ENCODE measurements at places on chromosomes 3 and 15.

- DNase-seq: peak; percentile 34
Observed at GRCh38 chr15:82021992-82022391, 23.8 kb downstream of the MEX3B start.

- DNase-seq: no peak
Observed at GRCh38 chr15:52783929-52784798, 6.0 kb downstream of the ONECUT1 start.

DNA sequence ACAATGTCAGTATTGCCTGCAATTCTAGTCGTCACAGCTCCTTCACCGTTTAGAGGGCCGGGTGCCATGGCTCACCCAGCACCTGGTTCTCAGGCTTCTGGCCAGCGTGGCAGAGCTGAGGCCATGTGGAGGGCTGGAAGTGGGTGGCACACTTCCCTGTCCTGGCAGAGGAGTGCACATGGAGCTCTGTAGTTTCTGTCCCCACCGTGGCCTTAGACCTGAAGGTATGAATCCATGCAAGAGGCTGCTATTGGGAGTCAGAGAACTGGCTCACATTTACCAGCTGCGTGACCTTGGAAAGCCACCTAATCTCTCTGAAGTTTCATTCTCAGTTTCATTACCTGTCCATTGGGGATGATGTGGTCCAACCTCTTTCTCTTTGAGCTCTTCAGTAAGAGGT lies 22.2 kb downstream of the EPHB1 start:
- no peak for DNase-seq

GRCh38 chr15:101258238-101259144 lies 6.6 kb upstream of the CHSY1 start:
- peak; percentile 70 for DNase-seq

DNA sequence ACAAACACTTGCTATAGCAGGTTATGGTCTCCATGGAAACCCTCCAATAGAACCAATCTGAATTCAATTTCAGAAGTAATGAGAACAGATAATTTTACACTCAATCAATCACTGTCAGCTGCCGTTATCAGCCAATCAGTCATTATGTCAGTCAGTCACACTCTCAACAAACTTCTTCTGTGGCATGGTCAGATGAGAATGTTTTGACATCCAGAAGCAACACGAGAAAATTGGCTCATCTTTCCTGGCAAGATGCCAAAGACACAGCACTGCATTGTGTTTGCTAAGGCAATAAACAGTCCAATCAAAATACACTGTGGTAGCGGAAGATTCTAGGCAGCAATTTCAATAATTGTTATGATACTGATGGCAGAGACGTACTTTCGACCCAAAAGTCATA lies 190.7 kb downstream of the RORA start:
- DNase-seq: peak; percentile 33

GRCh38 chr3:114380233-114380651 lies 86.4 kb downstream of the TIGIT start:
- DNase-seq: peak; percentile 83

GRCh38 chr3:77320514-77320913 lies 280.6 kb downstream of the ROBO2 start:
- no peak for DNase-seq

GRCh38 chr15:26771168-26771567 lies 1.7 kb downstream of the GABRB3 start:
- no peak for DNase-seq

DNA sequence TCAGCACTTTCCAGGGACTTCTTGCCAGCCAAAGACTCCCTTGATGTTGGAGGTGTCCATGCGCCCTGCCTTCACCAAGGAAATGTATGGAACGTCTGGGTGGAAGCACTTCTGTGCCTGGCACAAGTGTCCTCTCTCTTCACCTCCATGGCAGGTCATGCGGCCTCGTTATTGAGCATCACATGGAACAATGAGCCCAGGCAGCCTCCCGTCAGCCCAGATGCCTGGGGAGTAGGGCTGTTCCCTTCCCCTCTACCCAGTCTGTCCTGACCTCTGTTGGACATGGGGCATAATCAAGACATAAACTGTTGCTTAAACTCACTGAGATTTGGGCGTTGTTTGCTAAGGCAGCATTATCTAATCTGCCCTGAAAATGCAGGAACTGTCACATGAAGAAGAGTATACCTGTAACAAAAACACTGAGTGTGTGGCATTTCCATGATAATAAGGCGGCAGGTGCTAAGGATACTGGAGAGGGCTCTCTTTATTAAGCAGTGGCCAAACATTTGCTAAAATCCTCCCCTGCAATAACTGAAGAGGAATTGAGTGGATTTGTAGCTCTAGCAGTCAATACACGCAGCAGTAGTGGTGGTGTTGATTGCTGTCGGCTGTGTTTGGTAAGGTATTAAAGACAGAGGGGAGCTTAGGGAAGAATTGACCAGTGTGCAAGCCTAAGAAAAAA lies 338.2 kb upstream of the ATP10A start:
- DNase-seq: no peak

DNA sequence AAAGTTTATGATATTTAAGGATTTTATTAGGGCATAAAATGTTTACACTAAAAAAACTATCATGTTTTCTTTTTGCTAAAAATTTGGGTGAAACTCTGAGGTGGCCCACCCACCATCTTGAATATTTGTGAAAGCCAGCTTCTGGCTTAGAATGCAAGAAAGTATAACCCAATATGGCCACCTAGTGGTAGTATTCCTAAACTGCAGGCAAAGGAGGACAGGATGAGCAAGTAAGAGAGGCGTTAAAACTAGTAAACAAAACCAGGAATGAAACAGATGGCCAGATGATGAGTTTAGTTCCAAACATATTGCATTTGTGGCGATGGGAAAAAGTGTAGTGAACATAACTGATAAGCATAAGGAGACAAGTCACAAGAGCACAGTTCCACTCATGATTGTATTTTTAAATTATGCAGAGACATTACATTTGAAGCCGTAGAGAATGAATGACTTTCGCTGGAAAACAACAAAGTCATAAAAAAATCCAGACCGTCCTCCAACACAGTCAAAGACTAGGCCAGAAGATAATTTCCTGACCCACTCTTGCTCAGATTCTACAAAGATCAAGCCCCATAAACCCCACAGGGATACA lies 103.3 kb upstream of the PRTG start:
- peak; percentile 73 for DNase-seq

DNA sequence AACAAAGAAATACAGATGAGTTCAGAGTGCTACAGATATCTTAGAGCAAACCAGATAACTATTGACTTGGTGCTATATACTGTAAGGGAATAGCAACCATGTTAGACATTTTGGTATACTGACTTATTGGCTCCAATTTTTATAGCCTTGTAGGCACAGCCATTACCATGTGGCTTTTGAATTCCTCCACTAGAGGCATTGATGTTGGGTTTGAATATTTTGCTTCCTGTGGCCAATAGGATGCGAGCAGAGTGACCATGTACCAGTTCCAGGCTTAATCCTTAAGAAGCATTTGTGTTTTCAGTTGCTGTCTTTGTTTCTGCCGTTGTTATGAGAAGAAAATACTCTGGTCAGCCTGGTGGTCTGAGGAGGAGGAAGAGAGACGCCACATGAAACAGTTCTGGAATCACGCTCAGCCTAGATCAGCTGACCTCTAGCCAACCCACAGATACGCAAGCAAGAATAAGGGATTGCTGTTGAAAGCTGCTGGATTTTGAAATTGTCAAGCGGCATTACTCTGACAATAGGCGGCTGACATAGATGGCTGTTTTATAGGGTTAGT lies 109.4 kb upstream of the TNIK start:
- DNase-seq: no peak

DNA sequence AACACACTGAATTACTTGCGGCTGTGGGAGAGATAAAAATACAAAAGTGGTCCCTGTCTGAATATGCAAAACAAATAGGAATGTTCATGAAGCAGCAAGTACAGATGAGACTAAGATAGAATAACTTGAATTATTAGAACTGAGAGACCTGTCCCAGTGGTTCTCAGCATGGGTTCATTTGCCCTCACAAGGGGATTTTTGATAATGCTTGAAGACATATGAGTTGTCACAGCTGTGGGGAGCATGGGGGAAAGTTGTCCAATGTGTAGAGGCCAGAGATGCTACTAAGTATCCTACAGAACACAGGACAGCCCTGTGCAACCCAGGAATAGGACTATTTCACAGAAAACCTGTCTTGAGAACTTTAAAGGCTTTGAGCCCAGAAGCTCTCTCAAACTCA lies 22.4 kb downstream of the PPM1L start:
- DNase-seq: no peak
